ENCODE measurements at places on chromosomes 2 and 18.

DNA sequence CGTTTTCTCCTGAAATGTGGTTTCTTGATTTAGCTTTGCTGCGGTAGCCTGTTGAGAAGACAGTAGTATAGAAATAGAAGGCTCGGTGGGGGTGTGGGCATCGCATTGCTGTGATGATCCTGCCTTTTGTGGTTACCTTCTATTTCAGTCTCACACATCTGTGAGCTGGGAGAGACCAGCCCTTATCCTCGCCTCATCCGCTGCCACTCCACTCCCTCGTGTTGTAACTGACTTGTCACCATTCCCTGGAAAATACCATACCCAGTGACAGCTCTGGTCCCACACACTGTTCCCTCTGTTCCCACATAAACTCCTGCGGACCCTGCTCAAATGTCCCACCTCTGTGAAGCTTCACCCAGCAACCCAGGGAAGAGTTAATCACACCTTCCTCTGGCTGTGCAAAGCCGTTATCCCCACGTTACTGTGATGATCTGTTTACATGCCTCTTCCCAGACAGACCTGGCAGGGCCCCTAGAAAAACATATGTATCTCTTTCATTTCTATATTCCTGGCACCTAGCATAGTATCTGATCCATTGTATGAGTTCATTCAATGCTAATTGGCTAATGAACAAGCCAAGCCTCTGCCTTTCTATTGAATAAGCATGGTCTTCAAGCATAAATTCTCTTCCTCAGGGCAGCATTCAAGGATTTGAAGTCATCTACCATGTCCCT lies 114.6 kb downstream of the MAPK4 start:
- no peak for DNase-seq

DNA sequence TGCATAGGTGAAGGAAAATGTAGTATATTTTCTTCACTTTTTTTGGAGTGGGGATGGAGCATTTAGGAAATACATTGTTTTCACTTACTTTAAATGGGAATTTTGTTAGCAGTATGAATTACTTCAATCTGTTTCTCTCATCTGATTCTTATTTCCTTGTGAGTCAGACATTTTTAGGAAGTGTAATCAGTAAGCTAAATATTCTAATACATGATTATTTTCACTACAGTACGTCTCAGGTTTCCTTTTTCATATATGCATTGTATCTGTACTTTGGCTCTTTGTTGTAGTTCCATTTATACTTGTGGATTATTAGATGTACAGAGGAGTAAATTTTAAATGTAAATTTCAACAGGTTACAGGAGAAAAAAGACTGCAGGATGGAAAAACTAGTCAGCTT lies 27.9 kb downstream of the GPD2 start:
- no peak for DNase-seq

DNA sequence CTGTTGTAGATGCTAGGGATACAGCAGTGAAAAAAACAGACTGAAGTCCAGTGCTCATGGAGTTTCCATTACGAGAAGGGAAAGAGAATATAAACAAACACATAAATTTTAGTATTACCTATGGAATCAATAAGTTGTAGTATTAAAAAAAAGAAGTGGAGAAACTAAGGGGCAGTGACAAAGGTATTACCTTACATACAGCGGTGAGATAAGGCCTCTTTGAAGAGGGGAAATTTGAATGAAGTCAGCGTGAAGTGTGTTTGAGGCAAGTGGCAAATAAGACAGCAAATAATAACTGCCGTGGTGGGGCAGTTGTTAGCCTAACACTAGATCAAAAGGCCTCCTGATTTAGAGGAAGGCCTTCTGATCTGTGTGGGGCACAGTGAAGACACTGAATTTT lies 57.9 kb downstream of the TLK1 start:
- peak; percentile 66 for DNase-seq

DNA sequence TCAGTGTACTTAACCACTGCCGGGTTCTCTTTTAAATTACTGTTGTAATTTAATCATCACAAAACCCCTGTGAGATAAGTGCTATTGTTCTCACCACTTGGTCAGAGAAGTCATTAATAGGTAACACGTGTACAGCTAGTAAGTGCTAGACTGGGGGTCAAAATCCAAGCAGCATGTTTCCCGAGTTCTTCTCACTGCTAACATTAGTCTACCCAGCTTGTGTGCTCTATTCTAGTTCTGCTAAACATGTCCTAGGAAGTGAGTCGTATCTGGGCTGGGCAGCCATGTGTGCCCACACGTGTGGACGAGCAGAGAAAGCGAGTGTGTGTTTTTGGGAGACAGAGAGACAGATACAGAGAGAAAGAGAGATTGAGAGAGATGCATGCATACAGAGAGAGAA lies 94.1 kb downstream of the BIN1 start:
- no peak for DNase-seq

DNA sequence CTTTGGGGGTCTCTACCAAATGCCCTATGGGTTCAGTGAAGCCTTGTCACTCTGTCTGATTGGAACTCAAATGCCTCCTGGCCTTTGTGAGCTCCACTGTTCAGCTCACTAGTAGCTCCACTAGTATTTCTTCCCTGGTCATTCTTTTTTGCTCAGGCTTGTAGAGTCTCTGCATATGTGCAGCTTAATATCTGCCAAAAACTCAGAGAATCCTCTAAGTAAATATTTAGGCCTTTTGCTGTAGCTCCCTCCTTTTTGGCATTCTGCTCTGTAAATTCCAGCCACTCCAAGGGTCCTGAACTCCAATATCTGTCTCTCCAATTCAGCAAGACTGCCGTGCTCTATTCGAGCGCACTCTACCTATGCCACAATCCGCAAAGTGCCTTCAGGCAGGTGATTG lies 146.5 kb downstream of the MAIP1 start:
- DNase-seq = no peak

- no peak for DNase-seq
Measured at GRCh38 chr2:27724905-27725701, 46.4 kb upstream of the MRPL33 start.

DNA sequence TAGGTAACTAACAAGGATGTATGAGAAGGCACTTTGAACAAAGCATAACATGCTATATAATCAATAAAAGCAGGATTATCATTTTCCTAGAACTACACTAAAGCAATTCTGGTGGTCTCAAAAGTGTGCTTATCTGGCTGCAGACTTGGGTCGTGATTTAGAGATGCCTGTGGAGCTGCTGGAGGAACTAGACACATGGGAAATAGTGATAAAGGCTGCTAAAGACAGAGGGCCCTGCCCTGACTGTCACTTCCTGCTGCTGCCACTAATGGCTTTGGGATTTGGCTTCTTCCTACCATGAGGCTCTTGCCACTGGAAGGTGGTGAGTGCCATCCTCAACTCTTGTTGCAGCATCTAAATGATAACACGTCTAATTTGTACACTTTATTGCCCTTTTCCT lies 22.5 kb downstream of the TMEM178A start:
- no peak for DNase-seq

DNA sequence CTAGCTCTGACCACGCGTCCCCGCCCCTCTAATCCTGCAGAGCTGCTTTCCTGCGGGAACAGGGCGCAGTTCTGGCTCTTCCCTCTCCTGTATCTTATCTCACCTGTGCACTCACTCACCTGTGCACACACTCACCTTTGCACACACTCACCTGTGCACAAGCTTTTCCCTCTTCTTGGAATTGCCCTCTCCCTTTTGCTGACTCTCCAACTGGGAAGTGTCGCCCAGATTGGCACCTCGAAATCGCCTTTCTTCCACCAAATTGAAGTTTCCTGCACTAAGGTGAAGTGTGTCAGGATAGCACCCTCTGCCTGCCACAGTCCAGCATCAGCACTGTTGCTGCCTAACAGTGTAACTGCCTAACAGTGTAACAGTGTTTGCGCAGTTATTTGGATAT lies 566 bp upstream of the CMPK2 start:
- no peak for DNase-seq

DNA sequence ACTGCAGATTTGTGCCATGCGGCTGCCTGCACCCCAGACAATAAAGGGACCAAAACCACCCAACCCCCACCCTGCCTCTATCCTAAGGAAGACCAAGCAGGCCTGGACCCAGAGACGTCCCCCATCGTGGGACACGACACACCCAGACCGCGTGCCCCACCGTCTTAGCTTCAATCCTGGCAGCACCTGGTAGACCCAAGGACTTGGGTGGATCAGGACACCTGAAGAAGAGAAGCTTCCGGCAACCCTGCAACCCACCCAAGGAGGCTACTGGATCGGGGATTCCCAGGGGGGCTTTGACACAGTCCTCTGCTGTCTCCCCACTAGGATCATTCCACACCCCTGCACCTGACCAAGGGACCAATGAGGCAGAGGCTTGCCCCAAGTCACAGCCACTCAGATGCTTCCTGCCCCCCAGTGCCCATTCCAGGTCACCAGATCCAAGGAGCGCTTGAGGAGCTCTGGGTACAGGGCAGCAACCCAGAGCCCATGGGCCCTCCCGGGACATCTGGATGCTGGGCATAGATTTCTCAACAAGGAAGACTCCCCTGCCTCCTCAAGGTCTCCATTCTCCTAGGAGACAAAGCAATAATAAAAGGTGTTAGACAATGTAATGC lies 3.6 kb downstream of the ALPI start:
- no peak for DNase-seq

DNA sequence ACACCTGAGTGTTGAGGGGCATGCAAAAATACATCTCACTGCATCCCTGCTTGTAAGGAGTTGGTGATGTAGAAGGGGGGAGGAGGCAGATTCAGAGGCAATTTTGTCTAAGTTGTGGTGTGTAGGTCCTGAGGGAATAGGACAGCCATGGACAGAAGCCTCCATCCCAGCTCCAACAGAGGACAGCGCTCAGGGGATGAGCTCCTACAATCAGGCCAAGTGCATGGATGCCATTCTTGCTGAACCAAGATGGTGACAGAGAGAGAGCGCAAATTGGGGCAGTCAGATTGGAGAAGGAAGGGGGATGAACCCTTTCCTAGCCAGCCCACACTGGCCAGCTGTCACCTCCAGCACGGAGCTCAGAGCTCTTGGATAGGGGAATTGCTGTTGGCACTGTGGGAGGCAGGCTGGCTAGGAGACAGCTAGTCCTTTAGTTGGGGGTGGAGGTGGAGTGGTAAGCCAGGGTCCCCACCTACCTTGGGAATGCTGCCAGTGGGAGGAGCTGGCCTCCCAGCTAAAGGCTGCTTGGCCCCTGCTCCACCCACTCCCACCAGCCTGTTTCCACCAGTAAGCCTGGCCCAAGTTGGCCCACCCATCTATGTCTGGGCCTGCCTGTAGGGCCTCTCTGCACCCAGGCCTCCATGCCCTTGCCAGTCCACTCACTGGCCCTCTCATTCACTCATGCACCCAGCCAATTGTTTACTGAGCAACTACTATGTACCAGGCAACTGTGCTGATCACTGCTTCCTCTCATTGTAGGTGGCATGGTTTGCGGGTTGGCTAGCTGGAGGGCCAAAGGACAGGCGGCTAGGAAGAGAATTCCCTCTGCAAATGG lies 2.5 kb upstream of the PER2 start:
- DNase-seq = no peak

GRCh38 chr2:238501311-238501710 lies 74.6 kb downstream of the ASB1 start:
- DNase-seq = no peak

- no peak for DNase-seq
Measured at GRCh38 chr2:28338831-28339321, 53.8 kb upstream of the FOSL2 start.

GRCh38 chr18:7017013-7017412 lies 100.6 kb downstream of the LAMA1 start:
- DNase-seq = no peak

GRCh38 chr18:24868311-24868710 lies 407.9 kb downstream of the HRH4 start:
- DNase-seq = no peak

- no peak for DNase-seq
Measured at GRCh38 chr2:219079417-219079816, 18.7 kb upstream of the IHH start.

DNA sequence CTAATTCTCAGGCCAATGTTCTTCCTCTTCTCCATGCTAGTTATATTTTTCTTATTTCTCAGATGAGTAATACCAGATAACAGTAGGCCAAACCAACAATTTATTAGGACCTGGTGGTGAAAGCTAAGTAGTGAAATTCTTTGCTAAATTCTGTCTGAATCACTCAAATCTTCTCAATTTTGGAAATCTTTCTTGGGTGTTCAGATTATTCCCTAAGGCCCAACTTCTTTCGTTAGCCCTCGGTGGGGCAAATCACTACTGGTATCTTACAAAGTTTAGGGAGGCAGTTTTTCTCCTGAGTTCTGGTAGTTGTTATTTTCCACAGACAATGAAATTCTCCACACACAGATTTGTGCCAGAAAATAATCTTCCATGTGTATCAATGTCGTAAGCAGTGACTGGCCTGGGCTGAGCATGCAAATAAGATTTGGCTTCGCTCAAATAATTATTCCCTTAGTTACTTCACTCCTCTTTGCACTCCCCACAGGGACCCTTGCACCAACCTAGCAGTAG lies 443.5 kb upstream of the SLC14A2 start:
- DNase-seq = no peak

GRCh38 chr2:12412898-12413305 lies 303.8 kb upstream of the TRIB2 start:
- no peak for DNase-seq

- DNase-seq = no peak
Measured at GRCh38 chr18:2823966-2824365, 22.8 kb upstream of the EMILIN2 start.

- no peak for DNase-seq
Measured at GRCh38 chr2:168766600-168766999, 35.8 kb upstream of the NOSTRIN start.

DNA sequence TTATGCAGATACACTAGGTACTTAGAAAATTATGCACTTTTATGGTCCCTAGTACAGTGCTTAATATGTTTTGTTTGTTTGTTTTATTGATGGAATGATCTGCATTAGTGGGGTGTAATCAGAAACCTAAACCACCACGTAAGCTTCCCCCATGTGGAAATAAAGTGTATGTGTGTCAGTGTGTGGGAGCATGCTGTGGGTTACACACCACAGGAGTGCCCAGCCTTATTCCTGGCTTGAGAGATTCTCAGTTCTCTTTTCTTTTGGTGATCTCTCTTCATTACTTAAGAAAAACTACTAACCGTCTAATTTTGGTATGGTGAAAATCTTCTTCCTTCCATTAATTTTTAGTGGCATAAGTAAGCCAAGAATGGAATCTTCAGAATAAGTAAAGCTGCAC lies 398.6 kb downstream of the DCDC2C start:
- DNase-seq = no peak

- DNase-seq = peak; percentile 4
Measured at GRCh38 chr2:118264232-118264990, 176.1 kb downstream of the INSIG2 start.

- DNase-seq = no peak
Measured at GRCh38 chr18:42141439-42141838, 186.4 kb downstream of the PIK3C3 start.

- no peak for DNase-seq
Measured at GRCh38 chr2:68740400-68740914, 5.8 kb downstream of the ARHGAP25 start.

DNA sequence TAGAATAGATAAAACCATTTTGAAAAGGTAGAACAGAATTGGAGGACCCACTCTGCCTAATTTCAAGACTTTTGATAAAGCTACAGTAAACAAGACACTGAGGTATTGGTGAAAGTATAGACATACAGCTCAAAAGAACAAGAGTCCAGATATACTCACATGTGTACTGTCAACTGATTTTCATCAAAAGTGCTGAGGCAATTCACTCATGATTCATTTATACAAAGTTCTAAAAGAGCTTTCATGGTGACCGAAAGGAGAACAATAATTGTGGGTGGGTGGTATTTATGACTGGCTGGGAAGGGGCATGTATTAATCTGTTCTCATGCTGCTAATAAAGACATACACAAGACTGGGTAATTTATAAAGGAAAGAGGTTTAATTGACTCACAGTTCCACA lies 7.3 kb downstream of the MAP4K3 start:
- no peak for DNase-seq

- no peak for DNase-seq
Measured at GRCh38 chr2:236674238-236674637, 104.6 kb downstream of the ACKR3 start.

- no peak for DNase-seq
Measured at GRCh38 chr2:83058683-83059082, 1400.4 kb downstream of the SUCLG1 start.

All from NCI-H1436 (cell line).